ENCODE measurements at places on chromosomes 16 and 17.
A peak's percentile ranks its signal among the peaks of the same experiment; 100 is the strongest.

DNA sequence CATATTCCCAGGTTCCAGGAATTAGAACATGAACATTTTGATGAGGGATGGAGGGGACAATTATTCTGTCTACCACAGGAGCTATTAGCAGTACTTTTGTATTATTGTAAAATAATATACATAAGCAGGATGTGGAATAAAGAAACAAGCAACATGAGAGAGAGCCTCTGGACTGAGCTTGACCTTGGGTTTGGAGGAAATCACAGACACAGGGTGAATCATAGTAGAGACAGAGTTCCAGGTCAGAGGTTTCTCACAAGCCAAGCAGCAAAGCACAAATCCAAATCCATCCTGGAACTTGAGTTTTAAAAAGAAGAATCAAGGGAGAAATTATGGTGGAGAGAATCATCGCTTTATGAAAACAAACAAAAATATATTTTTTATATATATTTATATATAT lies 5.1 kb downstream of the KRT31 start:
- no peak for DNase-seq

- DNase-seq: no peak
These were observed 35.1 kb downstream of the GRB2 start for GRCh38 chr17:75370286-75370915.

- no peak for DNase-seq
These were observed 67.6 kb upstream of the RBBP6 start for GRCh38 chr16:24471561-24472350.

DNA sequence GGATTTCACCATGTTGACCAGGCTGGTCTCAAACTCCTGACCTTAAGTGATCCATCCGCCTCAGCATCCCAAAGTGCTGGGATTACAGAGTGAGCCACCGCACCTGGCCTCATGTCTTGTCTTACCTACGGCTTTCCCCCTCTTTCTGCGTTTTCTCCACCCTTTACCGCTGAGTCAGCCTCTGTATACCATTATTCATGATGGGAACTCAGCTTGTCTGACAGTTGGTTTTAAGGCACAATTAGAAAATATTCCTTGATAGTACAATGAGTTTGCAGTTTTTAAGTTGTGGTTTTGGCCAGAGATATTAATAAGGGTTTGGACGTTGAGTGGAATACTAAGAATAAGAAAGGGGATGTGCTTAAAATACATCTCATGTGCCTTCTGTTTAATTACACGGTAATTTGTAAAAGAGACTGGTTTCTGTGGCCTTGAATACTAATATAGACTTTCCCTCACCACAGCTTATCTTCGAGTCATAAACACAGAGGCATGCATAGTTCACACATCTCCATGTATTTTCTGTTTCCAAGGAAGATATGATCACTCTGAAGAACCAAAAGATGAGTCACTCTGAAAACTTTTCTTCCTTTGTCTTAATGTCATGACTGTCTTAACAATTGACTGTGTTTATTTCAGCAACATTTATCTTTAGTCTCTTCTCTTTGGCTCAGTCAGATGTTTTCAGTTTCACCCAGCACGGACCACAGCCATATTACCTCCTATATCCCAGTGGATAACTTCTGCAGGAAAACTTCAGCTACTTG lies 54.4 kb downstream of the PITPNC1 start:
- peak; percentile 36 for DNase-seq

GRCh38 chr17:81015136-81015535 lies 19.8 kb upstream of the BAIAP2 start:
- DNase-seq: no peak

- no peak for DNase-seq
These were observed 2046.8 kb downstream of the TP53TG3F start for GRCh38 chr16:35506018-35506897.

GRCh38 chr17:62588109-62588508 lies 39.4 kb upstream of the MRC2 start:
- DNase-seq: no peak

GRCh38 chr16:20385844-20386832 lies 18.4 kb downstream of the PDILT start:
- peak; percentile 60 for DNase-seq
